ENCODE measurements at places on chromosomes 12 and 14.
A peak's percentile ranks its signal among the peaks of the same experiment; 100 is the strongest.

GRCh38 chr12:16349131-16349460 is 1.7 kb downstream of the MGST1 start:
- no peak for DNase-seq

- DNase-seq, result no peak
These were observed 23.5 kb upstream of the GPR68 start for GRCh38 chr14:91267965-91268437.

DNA sequence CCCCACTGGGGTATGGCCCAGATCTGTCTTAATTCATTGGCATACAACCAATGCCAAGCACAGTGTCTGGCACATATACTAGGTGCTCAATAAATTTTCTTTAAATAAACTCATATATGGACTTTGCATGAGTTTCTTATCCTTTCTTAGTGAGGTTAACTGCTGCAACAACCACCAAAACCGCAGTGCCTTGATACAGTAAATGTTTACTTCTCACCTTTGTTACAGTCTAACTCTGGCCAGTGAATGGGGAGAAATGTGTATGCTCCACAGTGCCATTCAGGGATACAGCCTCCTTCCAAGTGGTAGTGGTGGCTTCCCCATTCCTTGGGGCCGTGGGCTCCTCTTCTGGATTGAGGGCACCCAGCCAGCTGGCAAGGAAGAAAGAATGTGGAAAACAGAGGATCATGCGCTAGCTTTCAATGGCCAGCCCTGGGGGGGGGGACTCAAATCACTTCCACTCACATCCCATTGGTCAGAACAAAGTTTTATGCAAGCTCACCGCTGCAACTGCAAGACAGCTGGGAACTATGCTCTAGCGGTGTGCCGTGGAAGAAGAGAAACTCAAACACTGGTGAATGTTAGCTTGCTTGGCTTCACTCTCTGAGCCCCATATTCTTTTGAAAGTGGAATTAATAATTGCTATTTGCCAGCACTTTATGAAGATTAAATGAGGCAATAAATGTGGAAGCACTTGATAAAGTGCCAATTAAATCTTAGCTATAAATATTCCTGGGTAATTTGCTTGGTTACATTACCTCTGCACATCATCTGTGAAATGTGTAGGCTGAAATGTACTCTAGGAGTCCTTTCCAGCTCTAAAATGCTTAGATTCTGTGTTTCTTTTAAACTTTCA is 51.0 kb upstream of the SOCS2 start:
- no peak for DNase-seq

GRCh38 chr14:72699852-72700257 is 194.0 kb downstream of the DPF3 start:
- no peak for DNase-seq

GRCh38 chr12:51522696-51523095 is 68.3 kb upstream of the SCN8A start:
- DNase-seq, result no peak

DNA sequence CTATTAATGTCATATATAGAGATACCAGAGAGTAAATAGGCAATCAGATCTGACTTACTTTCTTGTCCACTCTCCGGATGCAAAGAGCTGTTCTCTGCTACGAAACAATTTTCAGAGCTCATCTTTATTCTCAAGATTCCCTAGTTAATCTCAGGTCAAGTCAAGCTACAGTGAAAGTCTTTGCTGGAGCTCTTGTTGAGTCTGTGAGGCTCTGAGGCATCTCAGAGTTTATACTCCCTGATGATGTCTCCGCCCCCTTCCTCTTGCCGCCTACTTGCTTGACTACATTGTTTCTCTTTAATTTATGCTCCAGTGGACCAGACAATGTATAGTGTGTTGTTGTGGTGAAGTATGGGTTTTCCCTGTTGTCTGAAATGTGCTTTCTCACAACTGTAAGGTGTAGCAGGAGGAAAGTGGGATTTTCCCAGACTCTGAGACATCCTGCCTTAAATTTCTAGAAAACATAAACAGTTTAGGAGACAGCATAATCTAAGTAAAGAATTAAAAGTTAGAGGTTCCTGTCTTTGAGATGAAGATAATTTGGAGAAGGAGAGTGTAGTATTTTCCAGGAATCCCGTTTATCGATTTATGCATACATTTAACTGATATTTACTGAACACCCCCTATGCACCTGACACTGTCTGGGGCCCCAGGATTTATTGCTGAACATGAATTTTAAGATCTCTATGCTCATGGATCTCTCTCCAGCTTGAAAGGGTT is at the start of gene CD69:
Gene CD69, minus strand, starts transcription at position 203 of the 720 bp plus-strand sequence. Its CDS starts 81 bp downstream, at position 122.
- peak; percentile 58 for DNase-seq

- DNase-seq, result no peak
These were observed 8.9 kb downstream of the IKZF4 start for GRCh38 chr12:56029666-56030293.
